ENCODE measurements at places on chromosomes 5 and 9.

GRCh38 chr5:173911623-173912022 lies 23.5 kb downstream of the CPEB4 start:
- no peak for DNase-seq

DNA sequence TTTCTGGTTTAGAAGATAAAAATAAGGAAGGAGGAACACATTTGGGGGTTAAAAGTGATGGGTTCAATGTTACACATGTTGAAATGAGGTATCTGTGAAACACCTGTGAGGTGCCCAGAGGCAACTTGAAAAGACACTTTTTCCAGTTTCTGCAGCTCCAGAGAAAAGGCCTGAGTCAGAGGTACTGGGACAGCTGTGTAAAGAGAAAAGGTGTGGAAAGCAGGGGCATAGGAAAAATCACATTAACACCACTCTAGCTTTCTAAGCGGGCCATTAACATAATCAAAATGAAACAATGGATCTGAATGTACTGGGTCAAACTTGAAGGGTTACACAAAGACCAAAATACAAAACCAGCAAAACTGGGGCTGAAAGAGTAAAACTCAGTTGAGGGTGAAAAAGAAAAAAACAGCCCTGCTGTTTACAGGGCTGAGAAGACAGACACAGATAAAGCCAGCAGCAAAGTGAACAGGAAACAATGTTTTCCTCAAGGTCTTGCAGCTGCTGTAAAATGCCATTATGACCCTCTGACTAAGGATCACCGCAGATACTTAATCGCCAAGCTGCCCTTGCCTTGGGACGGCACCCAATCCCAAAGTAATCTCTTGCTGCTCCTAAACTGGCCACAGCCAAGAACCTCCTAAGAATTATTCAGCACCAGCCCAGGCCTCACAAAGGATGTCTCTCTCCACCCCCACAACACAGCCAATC lies 104.7 kb downstream of the DROSHA start:
- DNase-seq, result no peak

DNA sequence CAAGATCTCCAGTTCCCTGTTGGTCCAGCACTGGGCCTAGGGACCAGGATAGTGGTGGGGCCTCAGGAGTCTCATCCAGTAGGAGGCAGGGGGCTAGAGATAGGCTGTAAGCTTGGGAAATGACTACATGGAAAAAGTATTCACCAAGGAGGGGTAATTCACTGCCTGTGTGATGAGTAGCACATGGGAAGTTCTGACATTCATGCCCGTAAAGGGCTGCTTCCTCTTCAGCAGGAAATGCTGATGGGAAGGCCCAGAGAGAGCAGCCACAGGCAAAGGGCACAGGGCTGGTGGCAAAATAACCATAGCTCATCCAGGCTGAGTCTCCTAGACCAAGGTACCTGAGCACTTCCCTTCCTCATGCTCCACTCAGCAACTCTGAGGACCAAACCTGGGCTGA lies 23.1 kb upstream of the FRRS1L start:
- no peak for DNase-seq

- DNase-seq, result no peak
Observed at GRCh38 chr5:153713943-153714342, 223.5 kb downstream of the GRIA1 start.

DNA sequence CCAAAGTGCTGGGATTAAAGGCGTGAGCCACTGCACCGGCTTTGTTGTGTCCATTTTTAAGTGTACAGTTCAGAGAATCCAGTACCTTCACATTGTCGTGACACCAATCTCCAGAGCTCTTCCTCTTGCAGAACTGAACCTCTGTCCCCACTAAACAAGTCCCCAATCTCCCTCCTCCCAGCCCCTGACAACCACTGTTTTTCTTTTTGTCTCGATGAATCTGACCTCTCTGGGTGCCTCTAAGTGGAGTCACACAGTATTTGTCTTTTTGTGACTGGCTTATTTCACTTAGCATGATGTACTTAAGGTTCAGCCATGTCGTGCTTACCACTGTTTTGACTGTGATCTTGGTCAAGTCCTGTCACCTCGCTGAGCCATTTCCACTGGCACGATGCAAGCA lies 1.6 kb downstream of the WDR38 start:
- no peak for DNase-seq
